ENCODE measurements at places on chromosomes 11 and 22.

DNA sequence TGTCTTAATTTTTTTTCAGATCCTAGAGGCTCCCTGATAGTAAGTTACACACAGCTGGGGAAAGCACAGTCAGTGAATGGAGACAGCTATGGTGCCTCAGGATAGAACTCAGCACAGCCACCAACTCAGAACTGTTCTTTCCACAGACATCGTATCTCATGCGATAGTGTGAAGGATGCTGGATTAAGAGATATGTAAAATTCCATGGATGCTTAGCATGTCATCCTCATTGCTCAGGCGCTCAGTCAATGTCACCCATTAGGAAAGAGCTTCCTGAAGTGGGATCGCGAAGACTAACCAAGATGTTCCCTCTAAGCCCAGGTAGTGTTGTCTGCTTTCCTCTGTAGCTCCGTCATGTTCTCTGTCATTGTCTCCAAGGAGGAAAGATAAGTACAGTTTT is 1000.4 kb downstream of the OPCML start:
- DNase-seq, result no peak

GRCh38 chr11:119680541-119681360 is 48.2 kb downstream of the NECTIN1 start:
- no peak for DNase-seq

DNA sequence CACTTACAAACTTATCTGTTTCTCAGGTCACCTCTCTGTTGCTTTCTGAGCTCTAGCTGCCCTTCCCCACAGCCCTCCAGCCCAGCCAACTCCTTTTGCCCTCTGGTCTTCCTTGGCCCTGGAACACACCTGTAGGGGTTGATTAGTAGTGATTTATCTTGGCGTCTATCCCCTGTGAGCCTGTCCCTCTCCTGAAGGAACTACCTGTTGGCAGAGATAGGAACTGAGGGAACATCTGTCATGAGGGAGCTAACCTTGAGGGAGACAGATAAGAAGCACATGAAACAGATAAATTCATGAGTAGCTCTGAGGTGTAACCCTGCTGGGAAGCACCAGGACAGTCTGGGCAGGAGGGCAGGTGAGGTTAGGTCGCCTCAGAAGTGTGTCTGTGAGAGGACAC is 38.9 kb downstream of the CABIN1 start:
- DNase-seq, result no peak

GRCh38 chr22:29450222-29450621 is 11.8 kb downstream of the RFPL1 start:
- no peak for DNase-seq

- DNase-seq, result no peak
These were observed 23.4 kb upstream of the GPR83 start for GRCh38 chr11:94424662-94425061.

- no peak for DNase-seq
These were observed 97.6 kb downstream of the SLC1A2 start for GRCh38 chr11:35321532-35322317.

DNA sequence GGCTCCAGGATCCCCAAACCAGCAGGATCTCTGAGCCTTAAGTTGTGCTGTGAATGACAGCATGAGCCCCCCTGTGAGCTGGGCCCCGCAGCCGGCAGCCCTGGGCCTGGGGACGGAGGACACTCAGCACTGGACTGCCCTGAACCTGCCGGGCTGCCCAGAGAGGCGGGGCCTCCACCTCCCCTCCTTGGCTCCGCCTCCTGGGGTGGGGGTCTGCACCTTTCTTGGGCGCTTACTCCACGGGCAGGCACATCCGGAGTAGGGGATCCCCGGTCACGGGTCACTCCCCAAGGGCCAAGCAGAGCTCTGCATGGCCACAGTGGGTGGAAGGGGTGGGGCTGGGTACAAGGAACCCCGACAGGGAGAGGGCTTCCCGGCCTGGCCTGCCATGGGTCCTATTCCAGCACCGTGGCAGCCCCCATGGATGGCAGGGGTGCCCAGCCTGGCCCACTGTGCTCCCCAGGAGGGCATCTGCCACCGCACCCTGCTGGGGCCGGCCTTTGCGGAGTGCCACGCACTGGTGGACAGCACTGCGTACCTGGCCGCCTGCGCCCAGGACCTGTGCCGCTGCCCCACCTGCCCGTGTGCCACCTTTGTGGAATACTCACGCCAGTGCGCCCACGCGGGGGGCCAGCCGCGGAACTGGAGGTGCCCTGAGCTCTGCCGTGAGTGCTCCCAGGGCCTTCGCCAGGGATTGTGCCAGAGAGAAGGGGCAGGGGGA is 5.4 kb downstream of the MUC5B start:
- no peak for DNase-seq

DNA sequence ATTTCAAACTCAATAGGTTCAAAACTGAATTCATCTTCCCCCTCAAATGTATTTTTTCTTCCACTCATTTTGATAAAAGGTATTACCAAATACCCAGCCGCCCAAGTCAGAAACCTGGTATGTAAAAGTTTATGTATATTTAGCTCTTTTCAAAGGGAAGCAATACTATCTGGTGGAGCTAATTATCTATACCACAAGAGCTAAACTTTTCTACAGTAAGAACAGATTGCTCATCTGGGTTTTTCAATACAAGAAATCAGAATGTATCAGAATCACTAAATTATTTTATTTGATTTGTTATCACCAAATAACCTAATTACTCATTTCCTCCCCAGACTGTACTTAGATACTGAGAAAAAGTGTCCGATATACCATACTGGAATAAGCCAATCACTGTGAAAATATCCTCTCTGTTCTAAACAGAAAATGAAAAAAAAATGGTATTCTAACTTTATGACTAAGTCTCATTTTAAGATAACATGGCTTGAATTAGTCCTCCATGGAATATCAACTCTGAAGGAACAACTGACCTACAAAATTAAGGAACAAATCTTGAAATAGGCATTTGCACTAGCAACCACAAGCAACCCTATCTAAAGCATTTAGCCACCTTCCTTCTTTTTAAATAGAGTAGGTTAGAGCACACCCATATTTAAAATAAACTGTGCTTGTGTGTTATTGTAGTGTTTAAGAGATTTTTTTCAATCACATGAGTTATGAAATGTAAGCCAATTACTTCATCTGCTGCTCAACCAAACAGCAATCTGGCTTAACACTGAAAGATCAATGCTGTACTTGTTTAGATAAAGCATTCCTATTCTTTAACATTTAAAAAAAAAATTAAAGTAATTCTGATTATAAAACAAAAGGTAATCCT is 35.0 kb downstream of the RDX start:
- DNase-seq, result no peak

DNA sequence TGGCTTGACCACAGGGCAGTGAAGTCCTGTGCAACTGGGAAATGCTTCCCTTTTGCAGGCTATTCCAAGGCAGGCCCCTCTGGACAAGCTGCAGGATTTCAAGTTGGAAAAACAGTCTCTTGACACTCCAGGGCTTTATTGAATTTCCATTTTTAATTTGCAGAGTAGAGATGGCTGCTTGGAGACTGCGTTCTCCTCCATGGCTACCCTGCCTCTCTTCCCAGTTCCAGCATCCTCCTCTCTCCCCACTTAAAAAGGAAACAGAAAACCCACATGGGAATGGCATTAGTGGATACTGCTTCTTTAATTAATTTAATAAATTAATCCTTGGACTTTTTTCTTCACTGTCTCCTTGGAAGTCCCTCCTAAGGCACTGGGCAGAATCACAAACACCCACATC is 115.6 kb downstream of the DSCAML1 start:
- no peak for DNase-seq

DNA sequence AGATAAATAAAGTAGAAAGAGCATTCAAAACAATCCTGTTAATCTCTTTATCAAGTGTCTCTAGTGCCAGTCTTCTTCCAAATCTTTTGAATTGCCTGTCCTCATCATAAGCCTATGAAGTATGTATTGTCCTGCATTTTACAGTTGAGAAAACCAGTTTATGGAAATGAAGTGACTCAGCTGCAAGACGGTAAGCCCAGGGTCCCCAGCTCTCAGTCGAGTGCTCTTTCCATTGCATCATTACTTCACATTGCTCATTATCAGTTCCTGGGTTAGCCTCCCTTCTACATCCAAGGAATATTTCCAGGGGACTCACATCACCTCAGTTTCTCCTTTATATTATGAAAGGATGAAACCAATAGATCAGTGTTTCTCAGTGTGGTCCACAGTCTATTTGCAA is 9.1 kb upstream of the P4HA3 start:
- no peak for DNase-seq

- DNase-seq, result no peak
These were observed 4.6 kb downstream of the TNKS1BP1 start for GRCh38 chr11:57320067-57320718.

GRCh38 chr22:29738118-29738815 is 18.5 kb downstream of the CABP7 start:
- no peak for DNase-seq

- DNase-seq, result no peak
These were observed 10.8 kb downstream of the KCTD17 start for GRCh38 chr22:37062376-37062675.

GRCh38 chr22:22578702-22579424 is 19.8 kb upstream of the PRAME start:
- no peak for DNase-seq

- no peak for DNase-seq
These were observed 62.4 kb upstream of the ZBED5 start for GRCh38 chr11:10920205-10920604.

DNA sequence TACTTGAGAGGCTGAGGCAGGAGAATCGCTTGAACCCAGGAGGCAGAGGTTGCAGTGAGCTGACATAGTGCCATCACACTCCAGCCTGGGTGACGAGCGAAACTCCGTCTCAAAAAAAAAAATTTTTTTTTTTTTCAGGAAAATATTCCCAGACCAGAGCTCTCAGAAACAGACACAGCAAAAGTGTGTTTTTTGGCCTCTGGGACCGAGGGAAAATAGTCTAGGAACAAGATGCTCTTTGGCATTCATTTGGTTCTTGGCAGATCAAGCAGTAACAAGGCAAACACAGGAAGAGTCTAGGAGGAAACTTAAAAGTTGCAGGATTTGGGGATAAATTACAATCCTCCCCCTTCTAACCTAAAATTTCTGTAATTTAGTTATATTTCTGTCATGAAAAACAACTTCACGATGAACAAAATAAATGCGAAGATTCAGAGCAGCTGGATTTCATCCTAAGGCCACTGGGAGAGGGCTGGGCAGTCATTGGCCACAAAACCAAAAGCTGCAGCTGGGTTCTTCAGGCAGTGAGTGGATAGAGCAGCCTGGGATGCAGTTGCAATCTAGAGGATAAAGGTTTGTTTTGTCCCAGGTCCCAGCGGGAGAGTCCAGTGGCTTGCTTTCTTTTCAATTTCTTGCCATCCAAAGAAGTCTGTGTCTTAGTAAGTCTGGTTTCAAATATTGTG is 19.7 kb downstream of the ATG16L2 start:
- no peak for DNase-seq

- no peak for DNase-seq
These were observed 2.2 kb upstream of the KCNQ1OT1 start for GRCh38 chr11:2701898-2702434.

DNA sequence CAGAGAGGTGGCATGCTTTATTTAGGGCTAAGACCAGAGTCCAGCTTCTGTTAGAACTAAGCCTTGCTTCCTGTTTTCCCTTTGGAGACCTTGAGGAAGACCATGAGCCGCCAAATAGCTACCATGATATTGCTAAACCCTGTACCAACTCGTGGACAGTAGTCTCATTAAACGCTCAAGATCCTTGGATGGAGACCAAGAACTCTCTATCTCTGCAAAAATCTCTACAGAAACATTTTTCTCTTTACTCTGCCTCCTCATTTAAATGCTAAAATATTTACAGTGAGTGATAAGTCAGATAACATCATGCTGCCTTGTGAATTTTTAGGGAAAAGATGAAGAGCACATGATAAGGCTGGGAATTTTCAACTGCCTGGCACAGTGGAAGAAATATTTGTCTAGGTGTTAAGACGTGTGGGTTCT is 197.8 kb downstream of the MAML2 start:
- DNase-seq, result no peak

DNA sequence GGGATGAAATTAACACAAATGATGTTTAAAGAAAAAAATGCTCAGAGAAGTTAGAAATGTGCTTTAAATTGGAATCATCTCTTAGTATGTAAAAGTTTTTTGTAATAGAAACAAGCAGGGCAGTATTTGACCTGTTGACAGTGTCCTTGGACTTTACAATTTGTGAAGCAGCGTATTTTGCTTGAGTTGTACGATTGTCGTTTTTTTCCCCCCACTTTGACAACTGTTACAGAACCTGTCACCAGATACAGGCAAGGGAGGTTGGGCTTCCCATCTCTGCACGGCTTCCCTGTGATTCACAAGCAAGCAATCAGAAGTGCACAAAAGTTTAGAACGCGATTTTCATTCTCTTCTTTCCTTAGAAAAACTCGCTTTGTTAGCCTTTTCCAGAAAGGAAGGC is 8.9 kb downstream of the PPARA start:
- no peak for DNase-seq

- no peak for DNase-seq
These were observed 46.5 kb upstream of the THY1 start for GRCh38 chr11:119469506-119469905.

GRCh38 chr11:8586805-8587204 is 7.2 kb downstream of the STK33 start:
- no peak for DNase-seq

DNA sequence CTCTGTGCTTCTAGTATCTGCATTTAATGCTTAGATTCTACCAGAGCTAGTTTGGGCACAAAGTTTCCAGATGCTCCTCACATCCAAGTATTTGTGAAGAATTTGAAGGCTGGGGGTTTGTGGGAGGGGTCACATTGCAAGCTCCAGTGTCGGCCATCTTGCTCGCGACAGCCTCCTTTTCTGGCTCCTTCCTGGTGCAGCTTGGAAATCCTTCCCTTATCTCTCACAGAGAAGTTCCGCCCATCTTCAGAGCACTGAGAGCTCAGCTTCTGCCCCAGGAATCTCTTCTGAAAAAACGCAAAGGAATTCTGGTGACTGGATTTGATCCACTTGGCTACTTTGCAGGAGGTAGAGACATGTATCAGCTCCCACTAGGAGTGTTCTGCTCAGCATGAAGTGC is 497.5 kb downstream of the TBC1D22A start:
- no peak for DNase-seq

DNA sequence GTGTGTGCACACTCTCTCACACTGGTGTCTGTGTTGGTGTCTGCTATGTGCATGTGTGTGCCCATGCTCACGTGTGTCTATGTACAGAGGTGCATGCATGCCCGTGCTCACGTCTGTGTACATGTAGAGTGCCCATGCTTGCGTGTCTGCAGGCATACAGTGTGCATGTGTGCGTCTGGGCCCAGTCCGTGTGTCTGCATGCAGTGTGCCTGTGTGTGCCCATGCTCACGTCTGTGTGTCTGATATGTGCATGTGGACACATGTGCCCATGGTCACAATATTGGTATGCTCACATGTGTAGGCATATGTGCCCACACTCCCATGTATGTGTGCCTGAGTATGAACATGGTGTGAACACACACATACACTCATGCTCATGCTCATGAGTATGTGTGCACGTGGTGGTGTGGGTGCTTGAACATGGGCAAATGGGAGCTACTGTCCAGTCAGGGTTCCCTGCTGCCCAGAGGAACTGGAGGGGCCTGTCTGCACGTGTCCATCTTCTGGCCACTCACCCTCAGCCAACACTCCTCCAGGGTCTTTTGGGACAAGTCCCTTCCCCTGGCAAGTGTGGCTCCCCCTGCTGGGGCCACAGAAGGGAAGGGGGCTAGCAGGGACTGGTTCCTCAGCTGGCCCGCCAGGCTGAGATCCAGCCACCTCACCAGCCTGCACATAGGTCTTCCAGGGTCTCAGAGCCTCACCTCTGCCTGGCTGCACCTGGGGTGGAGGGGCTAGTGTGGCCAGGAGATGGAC is 7.3 kb upstream of the TBX1 start:
- no peak for DNase-seq
